ENCODE measurements at places on chromosomes 7 and 10.

DNA sequence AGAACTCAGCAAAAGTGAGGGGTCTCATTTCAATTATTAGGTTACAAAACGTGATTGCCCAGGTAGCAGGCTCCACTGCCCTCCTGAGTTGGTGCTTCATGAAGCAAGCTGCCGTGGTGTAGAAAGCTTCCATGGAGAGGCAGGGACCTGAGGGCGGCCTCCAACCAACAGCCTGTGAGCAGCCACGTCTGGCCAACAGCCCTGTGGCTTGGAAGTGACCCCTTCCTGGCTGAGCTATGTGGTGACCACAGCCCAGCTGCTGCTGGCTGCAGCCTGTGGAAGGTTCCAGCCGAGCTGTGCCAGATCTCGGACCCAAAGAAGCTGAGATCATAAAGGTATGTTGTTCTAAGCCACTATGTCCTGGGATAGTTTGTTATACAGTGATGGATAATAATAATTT lies 122.5 kb upstream of the KLF6 start:
- DNase-seq: no peak

- DNase-seq: peak; percentile 38
Observed at GRCh38 chr7:81846398-81846797, 76.6 kb upstream of the HGF start.

DNA sequence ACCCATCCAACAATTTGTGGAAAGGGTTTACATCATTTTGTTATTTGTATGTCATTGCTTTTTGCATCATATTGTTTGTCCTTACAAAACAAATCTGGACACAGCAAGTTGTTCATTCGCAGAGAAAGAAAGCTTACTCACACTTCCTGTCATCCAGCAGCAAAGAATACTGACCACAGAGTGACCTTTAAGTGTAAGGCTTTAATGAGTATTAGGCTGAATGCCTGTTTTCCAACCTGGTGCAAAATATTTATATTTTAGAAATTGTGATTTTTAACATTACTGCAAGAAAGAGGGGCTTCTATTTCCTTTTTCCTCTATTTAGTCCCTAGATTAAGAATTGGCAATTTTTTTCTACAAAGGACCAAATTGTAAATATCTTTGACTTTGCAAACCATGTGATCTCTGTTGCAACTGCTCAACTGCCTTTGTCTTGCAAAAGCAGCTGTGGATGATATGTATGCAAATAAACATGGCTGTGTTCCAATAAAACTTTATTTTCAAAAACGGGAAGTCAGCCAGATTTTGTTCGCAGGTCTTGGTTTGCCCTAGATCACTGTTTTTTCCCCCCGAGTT lies 27.8 kb upstream of the ITGB1 start:
- peak; percentile 56 for DNase-seq

DNA sequence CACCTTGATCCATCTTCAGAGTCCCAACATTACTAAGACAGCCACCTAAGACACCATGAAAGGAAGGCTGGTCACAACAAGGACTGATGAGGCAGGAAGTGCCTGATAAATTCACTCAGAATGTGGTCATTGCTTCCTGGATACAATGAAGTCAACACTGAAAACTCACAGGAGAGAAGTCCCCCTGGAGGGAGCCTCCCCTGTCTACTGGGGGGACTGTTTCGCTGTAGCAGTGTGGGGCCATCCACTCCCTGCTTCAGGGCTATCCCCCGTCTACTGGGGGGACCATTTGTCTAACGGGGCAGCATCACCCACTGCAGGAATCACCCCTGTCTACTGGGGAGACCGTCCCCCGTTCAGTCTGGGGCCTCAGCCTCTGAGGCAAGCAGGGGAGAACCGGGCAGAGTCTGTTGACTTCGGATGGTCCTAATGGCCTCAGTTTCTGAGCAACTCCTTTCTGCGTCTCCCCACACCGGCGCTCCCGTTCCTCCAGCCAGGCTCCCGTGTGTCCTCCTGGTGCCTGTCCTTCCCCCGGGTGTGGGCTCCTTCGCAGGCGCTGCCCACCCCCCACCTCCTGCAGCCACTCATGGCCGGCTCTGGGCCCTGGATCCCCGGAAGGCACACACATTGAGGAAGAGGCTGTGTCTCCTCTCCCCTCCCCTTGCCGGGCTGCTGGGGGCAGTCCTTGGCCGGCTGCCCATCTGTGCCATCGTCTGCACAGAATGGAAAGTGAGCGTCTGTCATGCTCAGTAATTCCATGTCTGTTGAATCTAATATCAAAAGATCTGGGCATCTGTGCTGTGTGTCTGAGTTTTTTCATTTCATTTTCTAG lies 59.9 kb upstream of the DNAJB6 start:
- peak; percentile 54 for DNase-seq

DNA sequence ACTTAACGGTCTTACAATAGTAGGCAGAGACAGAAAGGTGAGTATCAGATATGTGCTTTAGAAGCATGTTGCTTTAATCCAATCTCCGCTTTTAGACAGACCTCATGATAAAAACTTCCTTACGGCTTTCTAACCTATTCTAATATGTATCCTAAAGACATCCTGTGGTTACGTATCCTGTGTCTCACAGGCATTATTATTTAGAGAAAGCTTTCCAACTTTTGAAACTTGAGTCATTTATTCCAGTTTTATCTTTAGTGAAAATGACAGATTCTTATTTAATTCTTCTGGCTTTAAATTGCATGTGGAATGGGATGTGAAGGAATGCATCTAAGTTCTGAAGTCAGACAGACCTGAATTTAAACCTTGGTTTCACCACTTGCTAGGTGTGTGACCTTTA lies 118.9 kb downstream of the OTUD1 start:
- no peak for DNase-seq

DNA sequence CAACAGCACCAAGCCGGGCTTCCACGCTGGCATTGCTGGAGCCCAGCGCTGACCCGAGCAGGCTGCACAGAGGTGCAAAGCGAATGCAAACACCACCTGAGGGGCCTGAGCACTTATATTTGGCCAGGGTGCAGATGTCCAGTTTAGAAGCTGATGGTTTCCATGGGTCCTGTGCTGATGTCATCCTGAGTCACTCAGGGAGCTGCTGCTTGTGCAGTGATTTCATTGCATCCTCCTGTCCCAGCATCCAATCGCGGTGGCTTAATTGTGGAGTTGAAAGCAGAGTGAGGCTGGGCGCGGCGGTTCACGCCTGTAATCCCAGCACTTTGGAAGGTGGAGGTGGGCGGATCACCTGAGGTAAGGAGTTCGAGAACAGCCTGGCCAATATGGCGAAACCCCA lies 410.2 kb upstream of the KLF6 start:
- no peak for DNase-seq

GRCh38 chr10:89019569-89020327 lies 29.1 kb downstream of the FAS start:
- no peak for DNase-seq

DNA sequence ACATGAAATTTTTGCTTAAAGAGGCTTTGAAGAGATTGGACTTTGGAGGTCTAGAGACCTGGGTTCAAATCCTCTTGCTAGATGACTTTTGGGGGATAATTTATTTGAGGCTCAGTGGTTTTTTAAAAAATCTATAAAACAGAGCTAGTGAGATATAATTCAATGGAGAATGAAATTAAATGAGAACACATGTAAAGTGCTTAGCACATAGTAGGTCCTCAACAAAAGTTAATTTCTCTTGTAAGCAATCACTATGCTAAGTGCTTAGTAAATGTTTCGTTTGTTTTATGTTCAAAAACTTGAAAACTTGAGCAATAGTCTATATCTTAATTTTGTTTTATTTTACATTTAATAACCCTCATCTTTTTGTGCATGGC lies 64.8 kb downstream of the LRMDA start:
- DNase-seq: no peak

DNA sequence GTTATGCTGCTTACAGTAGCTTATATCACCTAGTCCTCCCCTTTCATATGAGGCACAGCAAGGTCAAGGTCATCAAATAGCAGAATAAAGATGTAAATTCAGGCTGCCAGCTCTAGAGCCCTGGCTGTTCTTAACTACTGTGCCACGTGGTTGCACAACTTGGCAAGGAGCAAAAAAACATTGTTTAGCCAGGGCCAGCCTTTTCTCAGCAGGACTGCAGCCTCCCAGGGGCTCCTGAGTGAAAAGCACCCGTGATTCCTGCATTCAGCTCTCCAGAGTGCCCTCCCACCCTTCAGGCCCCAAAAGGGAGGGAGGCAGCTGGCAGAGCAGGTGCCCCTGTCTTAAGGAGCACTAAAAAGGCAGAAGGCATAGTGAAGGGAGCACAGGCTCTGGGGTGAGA lies 31.8 kb upstream of the TM9SF3 start:
- peak; percentile 44 for DNase-seq

DNA sequence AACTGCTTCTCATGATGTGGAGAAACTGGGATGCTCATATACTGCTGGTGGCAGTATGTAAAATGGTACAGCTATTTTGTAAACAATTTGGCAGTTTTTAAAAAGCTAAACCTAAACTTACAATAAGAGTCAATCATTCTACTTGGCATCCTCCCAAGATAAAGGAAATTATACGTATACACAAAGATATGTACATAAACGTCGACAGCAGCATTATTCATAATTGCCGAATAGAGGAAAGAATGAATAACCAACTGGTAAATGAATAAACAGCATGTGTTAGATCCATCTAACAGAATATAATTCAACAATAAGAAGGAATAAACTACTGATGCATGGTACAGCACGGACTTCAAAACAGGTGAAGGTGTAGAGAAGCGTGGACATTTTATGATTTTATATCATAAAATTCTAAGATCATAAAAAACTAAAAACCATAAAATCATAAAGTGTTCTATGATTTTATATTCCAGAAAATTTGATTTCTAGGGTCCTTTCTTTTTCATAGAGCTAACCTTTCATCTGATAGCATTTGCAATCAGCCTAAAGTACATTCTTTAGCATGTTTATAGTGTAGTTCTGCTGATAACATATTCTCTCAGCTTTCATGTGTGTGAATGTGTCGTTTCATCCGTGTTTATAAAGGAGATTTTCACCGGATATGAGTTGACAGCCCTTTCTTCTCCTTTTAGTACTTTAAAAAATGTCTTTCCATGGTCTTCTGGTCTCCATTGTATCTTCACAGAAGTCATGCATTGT lies 261.5 kb downstream of the DIP2C start:
- DNase-seq: no peak

DNA sequence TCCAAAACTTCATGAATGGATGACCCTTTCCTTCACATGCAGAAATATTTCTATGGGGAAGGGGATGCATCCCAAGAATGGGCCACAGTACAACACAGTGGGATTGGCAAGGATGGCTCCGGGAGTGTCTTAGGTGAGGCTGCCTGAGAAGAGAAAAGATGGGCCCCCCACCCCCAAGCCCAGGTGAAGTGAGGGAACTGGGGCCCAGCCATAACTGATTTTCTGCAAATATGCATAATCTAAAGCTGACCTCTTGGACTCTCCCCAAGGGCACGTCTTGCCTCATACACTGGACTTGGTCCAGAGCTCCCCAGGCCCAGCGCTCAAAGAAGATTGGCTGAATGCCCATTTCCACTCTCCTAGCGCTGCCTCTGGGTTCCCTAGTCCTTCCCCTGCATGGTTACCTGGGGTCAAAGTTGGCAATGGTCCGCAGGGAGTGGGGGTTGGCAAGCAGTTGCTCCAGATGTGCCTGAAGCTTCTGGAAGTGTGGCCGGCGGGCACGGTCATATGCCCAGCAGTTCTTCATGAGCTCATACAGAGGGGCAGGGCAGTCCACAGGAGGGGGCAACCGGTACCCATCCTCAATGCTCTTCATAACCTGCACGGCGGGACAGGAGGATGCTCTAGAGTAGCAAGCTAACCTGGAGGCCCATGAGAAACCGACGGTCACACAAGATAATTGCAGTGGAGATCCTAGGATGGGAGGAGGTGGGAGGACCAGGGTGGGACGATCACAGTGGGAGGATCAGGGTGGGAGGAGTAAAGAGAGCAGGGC lies 12.3 kb downstream of the ZYX start:
- no peak for DNase-seq

GRCh38 chr10:97481071-97481470 lies 17.2 kb downstream of the MMS19 start:
- DNase-seq: no peak

DNA sequence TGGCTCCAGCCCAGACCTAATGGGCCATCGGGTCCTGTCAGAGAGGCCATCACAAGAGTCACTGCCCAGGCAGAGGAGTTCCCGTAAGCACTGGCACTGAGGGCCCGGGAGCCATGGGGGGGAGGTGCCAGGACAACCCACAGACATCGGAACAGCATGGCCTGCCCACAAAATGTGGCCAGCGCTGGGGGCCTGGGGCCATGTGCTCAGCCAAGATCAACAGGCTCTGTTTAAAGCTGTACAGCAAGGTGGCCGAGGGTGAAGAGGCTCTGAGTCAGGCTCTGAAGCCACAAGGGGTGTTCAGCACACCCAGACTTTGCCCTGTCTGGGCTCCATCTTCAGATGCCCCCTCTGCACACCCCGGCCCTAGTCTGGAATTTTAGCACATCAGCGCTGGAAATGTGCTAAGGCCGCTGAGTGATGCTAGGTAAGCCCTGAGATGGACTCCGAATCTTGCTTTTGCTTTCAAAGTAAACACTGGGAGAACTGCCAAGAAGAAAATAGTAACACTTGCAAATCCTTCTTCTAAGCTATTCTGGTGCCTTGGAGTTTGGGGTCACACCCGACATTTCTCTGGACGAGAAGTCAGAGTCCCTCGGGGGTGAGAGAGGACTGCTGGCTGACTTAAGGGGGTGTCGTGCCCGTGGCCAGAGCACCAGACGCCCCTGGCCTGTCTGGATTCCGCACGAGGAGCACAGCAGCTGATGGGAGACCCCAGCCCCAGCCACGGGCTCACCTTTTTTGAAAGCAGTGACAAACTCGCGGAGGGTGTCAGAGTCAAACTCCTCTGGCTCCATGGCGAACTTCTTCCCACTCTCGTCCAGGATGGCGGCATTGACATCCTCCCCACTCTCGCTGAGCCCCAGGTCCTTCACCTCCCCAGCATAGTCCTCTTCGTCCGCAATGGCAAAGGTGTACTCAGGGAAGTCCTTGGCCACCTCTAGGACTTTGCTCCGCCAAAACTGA lies 23.6 kb downstream of the PDIA4 start:
- no peak for DNase-seq

DNA sequence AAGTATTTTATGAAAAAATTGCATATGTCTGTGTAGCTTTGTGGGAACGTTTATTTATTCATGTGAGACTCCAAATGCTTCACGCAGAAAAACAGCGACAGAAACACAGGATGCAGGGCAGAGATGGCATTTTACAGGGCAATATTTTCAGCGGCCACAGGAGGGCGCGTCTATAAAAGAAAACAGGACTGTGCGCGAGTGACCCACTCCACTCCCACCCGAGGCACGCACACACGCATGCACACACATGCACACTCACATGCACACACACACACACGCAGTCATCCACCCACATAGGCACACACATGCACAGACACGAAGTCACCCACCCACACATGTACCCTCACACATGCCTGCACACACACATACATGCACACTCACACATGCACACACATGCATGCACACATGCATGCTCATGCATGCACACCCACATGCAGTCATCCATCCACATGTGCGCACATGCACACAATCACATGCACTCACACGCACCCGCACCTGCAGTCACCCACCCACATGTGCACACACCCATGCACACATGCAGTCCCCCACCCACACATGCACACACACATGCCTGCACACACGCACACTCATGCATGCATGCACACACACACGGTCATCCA lies 96.3 kb downstream of the DNAJB6 start:
- peak; percentile 58 for DNase-seq
